ENCODE measurements at places on chromosomes 2 and 18.

DNA sequence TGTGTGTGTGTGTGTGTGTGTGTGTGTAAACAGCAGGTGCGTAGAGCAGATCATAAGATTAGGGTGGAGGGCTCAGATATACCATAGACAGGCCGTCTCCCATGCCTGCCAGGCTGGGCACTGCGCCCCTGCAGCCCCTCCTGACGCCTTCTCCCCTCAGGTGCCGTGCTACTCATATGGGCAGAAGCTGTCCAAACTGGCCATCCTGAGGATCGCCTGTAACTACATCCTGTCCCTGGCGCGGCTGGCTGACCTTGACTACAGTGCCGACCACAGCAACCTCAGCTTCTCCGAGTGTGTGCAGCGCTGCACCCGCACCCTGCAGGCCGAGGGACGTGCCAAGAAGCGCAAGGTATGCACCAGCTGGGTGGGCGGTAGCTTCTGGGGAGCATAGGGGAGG, 10.0 kb downstream of the ATOH8 start:
- no peak for DNase-seq

GRCh38 chr2:71801969-71802368, 345.7 kb downstream of the CYP26B1 start:
- DNase-seq: peak; percentile 15

GRCh38 chr2:53913721-53914120, 54.0 kb upstream of the GPR75 start:
- DNase-seq: peak; percentile 49

- no peak for DNase-seq
Observed at GRCh38 chr2:146801886-146802285, 1042.9 kb upstream of the ACVR2A start.

DNA sequence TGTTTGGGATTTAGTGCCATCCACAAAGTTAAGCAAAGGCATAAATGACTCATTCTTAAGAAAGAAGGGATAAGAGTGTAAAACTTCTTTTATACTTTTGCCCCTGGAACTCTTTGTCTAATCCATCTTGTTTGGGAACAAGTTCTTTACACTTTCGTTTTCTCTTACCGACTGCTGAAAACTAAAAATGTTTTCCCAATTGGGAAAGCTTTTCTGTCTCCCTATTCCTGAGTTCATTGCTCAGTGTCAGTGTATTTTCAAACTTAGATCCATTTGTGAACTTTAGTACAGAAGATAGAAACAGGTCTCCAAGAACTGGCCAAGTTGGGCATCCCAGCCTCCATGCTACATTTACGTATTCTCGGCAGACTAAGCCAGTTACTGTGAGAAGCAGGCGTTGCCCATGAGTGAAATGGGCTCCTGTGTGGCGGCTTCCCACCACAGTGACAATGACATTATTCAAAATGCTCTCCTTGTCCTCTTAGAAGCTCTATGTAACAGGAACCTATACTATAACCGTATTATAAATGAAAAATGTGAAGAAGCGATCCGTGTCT, 51.7 kb downstream of the TGOLN2 start:
- no peak for DNase-seq

GRCh38 chr2:10460366-10460796, 12.3 kb upstream of the ODC1 start:
- DNase-seq: no peak

DNA sequence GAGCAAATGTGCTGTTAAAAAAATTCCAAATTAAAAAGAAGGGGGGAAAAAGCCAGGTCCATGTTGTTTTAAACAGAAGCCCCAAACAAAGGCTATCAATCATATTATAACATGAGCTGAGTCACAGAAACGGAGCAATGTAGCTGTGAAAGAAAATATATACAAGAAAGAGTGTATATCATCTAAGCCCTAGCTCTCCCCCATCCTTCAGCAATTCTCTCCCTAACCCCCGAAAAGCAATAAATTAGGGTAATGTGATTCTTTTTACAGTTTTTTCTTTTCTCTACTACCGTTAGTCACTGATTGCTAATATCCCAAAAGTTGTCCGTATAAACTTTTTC, 25.3 kb downstream of the FEZ2 start:
- DNase-seq: no peak

DNA sequence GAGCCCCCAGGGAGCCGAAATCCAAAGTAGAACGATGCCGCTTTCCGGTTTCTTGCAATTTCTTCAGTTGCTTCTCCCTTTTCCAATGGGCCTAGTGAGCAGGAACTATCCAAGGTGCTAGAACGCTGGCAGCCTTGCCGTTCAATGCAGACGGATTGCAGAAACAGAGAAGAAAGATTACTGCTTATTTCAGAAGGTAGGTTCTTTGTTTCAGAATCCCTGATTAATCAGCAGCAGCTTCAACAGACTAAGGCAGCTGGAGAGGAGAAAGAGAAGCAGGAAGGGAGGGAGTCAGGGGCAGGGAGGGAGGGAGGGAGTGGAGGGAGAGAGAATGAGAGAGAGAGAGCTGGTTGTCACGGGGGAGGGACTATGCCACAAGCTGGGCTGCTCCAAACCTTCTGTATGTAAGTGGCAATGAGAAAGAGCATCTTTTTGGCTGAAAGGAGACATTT, 576 bp downstream of the NYAP2 start:
- peak; percentile 12 for DNase-seq

DNA sequence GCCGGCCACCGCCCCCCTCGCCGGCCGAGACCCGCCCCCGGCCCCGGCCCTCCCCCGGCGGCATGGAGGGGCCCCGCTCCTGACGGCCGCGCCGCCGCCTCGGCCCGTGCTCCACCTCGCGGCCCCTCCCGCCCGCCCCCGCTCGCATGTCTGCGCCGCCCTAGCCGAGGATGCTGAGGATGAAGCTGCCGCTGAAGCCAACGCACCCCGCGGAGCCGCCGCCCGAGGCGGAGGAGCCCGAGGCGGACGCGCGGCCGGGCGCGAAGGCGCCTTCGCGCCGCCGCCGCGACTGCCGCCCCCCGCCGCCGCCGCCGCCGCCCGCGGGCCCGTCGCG, 397 bp downstream of the ZCCHC2 start:
- no peak for DNase-seq

- no peak for DNase-seq
Observed at GRCh38 chr2:43455731-43456642, 139.9 kb downstream of the THADA start.

DNA sequence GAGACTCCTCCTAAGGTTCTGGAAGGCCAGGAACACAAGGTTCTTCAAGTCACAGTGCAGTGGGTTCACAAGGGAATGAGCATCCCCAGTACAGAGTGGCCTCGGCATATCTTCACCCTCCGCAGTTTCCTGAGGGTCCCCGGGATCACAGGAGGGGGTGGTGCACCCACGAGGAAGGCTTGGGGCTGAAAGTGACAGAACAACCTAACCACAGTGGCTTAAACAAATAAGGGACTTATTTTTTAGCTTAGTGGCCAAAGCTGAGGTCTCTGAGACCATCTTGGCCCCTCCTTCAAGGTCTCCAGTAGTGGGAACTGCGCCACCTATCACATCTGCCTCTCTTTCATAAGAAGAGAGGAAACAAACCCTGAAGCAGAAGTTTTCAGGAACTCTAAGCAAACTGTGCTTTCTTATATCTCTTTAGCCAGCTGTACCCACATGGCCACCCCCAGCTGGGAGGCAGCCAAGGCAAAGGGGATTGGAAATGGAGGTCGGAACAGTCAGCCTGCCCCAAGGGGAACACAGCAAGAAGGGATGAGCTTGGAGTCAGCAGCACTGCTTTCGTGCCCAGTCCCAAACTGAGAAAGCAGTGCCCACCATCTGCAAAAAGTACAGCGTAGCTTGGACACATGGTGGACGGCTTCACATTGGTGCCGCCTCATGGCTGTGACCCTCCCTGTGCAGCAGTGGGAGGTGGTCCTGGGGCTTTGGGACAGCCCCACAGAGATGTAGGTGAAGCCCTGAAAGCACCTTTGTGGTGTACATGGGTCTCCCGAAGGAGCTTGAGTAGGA, 260.0 kb upstream of the ID2 start:
- no peak for DNase-seq

- DNase-seq: no peak
Observed at GRCh38 chr2:223846515-223846914, 9.1 kb upstream of the AP1S3 start.

- no peak for DNase-seq
Observed at GRCh38 chr2:40758401-40759155, 306.7 kb upstream of the SLC8A1 start.

DNA sequence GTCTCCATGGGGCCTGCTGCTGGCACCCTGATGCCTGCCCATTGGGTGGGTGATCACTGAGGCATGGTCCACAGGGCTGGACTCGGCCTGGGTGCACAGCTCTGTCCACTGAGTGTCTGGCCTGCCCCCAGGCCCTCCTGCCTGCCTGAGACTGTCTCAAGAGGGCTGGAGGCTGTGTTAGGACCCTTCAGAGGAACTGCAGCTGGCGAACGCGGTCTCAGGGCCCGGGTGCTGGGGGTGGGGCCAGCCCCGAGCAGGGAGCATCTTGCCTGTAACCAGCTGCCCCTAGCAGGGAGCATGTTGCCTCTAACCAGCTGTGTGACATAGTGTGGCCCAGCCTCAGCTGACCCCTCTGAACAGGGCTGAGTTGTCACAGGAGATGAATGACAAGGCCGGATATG, 50.0 kb downstream of the TWIST2 start:
- no peak for DNase-seq

DNA sequence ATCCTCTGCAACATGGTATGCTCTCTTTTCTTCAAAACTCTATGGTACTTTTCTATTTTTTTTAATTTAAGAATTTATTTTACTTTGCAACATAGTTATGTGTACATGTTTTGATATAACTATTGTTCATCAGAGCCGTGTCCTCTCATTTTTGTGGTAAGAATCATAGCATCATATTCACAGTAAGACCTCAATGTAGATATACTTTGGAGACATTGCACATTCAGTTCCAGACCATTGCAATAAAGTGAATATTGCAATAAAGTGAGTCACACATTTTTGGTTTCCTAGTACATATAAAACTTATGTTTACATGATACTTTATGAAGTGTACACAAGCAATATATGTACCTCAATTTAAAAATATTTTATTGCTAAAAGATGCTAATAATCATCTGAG, 22.7 kb upstream of the LINC00305 start:
- DNase-seq: no peak

DNA sequence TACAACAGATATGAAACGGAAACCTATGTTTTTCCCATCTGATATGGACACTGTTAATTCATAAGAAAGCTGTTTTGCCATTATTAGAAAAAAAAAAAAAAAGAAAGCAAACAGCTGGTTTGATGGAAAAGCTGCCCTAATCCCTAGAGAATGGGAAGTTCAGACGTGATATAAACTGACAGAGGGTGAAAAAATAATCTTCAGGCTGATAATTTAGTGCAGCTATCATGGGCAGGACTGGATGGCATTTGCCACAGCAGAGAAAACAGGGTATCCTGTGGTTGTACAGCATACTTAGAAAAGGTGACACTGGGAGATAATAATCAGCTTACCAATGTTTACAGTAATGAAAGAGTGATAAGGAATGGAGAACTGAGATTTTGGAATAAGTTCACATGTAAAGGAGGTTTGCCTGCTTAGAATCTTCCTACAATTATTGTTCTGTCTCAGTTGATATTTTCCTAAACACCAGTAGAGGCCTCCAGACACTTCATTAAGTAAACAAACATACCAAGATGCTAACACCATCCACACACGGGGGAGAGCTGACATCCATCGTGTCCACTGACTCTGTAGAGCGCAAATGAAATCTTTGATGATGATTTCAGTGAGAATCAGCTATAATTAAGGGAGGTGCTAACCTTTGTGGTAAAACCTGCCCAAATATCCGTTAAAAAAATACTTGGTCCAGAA, 211.6 kb upstream of the MMADHC start:
- no peak for DNase-seq

DNA sequence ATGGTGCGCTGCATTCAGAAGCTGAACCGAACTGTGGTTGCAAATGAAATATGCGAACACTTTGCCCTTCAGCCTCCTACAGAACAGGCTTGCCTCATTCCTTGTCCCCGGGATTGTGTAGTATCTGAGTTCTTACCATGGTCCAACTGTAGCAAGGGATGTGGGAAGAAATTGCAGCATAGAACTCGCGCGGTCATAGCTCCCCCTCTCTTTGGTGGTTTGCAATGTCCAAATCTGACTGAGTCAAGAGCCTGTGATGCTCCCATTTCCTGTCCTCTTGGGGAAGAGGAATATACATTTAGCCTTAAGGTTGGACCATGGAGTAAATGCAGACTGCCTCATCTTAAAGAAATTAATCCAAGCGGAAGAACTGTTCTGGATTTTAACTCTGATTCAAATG, 291.4 kb downstream of the THSD7B start:
- no peak for DNase-seq

GRCh38 chr18:5982332-5982731, 87.0 kb upstream of the TMEM200C start:
- DNase-seq: no peak

- no peak for DNase-seq
Observed at GRCh38 chr18:9735238-9735637, 27.1 kb downstream of the RAB31 start.

DNA sequence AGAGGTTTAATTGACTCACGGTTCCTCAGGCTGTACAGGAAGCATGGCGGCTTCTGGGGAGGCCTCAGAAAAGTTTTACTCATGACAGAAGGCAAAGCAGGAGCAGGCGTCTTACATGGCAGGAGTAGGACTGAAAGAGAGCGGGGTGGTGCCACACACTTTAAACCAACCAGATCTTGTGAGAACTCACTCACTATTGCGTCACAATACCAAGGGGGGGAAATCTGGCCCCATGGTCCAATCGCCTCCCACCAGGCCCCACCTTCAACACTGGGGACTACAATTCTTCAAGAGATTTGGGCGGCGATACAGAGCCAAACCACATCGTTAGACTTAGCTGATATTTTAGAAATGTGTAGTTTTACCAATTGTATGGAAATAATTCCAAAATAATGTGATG, 77.6 kb upstream of the SLC4A10 start:
- DNase-seq: no peak

- no peak for DNase-seq
Observed at GRCh38 chr18:35289293-35289692, 736 bp downstream of the ZSCAN30 start.

- no peak for DNase-seq
Observed at GRCh38 chr2:144453486-144454158, 66.3 kb downstream of the ZEB2 start.

GRCh38 chr18:56388571-56388970, 249.8 kb downstream of the TXNL1 start:
- no peak for DNase-seq

DNA sequence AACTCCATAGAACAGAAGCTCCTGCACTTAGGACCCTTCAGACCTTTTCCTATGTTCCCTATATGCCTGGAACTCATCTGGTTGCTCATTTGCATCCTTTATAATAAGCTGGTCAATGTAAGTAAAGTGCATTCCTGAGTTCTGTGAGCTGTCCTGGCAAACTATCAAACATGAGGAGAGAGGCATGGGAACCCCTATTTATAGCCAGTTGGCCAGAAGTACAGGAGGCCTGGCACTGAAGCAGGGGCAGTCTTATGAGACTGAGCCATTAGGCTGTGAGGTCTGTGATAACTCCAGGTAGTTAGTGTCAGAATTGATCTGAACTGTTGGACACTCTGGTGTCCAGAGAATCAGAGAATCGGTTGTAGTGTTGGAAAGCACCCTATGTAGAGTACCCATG, 88.4 kb downstream of the EHD3 start:
- no peak for DNase-seq
